ENCODE measurements at places on chromosomes 7 and 10.
A peak's percentile ranks its signal among the peaks of the same experiment; 100 is the strongest.

DNA sequence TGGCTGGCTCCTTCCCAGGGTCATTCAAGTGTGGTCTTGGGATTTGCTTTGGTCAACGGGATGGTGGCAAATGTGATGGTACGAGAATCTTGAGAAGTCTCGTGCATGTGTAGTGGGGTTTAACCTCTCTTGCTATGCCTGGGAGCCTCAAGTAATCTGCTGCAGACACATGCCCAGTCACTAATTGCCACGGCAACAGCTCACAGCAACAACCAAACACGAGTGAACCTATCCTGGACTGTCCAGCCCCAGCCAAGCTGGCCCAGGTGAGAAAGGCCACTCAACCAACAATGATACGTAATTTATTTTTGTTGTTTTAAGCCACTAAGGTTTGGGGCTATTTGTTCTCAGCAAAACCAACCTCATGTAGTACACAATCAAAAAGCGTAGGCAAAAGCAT, 38.1 kb upstream of the DDC start:
- DNase-seq = no peak

- no peak for DNase-seq
Measured at GRCh38 chr10:126135177-126135576, 238.8 kb downstream of the FANK1 start.

GRCh38 chr10:36476399-36476798, 649.0 kb upstream of the ANKRD30A start:
- DNase-seq = no peak

DNA sequence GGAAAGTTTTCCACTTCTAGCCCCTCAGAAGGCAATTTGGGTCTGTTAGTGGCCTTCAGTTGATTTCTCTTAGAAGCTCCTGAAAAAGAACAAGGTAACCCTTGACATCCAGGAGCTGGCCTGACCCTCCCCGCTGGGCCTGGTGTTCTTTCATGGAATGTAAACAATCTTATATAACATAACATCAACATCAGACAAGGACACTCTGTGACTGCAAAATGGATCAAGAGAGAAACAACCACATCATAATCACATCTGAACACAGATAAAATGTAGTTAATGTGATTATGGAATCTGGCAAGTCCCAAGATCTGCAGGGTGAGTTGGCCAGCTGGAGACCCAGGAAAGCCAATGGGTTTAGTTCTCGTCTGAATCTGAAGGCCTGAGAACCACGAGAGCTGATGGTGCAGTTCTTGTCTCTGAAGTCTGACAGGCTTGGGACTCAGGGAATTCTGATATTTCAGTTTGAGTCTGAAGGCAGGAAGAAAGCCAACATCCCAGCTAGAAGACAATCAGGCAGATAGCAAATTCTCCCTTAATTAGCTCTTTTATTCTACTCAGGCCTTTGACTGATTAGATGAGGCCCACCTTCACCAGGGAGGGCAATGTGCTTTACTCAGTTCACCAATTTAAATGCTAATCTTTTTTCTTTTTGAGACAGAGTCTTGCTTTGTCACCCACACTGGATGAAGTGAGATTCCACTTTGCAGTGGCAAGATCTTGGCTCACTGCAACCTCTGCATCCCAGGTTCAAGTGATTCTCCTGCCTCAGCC, 91.4 kb upstream of the NAMPT start:
- DNase-seq = no peak

DNA sequence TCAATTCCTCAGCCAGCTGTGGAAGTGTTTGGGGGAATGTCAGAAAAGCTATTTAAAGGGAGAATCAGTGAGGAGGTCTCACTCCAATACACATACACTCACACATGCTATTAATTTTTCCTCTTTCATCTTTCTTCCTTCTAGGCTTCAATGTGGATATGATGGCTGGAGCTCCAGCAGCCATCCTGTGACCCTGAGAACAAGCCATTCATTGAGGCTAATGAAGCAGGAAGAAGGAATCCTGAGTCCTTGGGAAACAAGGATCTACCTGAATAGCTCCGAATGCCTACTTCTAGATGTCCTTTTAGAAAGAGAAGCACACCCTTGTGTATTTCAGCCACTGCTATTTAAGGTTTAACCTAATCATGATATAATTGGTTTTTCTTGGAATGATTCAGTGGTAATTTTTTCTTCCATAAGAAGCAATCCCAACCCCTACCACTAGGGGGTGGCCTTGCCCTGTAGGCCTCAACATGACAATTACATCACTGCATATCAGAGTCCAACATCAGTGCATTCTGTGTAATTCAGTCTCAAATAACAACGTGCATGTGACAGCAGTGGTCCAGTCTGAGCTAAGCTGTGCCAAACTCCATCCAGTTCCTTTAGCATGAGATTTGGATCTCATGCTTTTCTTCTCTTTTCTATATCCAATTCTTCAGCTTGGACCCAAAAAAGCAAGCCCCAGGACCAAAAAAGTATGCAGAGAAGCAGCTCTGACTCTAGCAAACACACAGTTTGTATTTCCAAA, 85.3 kb upstream of the ANKRD1 start:
- DNase-seq = peak; percentile 41

- no peak for DNase-seq
Measured at GRCh38 chr10:132445516-132446194, 48.7 kb downstream of the PWWP2B start.

- no peak for DNase-seq
Measured at GRCh38 chr10:81724431-81724830, 150.6 kb upstream of the NRG3 start.

DNA sequence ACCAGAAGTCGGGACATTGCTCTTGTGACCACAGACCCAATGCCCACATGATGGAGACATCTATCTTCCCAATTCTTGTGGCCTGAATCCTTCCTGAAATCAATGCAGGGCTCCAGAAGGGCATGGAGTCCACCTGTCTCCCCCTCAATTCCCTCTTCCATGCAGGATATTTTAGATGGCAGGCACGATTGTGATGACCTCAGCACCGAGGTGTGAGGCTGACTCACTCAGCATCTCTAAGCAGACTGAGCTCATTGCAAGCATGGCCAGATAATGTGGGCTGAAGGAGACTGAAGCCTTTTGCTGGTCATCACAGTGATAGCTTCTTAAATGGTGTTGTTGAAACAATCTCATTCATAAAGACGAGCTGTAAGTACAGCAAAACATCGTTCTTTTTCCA, 374.9 kb upstream of the PODXL start:
- no peak for DNase-seq

GRCh38 chr7:48350515-48350914, 179.3 kb downstream of the ABCA13 start:
- DNase-seq = no peak

DNA sequence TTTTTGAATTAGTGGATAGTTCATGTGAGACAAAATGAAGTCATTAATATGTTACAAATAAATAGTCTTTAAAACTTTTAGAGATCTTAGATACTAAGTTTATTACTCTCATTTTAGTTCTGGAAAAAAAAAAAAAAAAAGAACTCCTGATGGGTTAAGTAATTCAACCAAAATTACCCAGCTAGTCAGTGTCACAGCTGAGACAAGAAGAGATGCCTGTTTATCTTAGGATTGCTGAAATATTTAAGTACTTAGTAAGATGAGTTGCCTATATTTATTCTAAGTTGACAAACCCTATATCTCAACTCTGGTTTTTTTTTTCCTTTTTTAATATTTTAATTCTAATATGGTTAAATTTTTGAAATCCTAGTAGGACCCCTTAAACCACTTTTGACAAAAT, 781.0 kb upstream of the LRRN3 start:
- peak; percentile 26 for DNase-seq

DNA sequence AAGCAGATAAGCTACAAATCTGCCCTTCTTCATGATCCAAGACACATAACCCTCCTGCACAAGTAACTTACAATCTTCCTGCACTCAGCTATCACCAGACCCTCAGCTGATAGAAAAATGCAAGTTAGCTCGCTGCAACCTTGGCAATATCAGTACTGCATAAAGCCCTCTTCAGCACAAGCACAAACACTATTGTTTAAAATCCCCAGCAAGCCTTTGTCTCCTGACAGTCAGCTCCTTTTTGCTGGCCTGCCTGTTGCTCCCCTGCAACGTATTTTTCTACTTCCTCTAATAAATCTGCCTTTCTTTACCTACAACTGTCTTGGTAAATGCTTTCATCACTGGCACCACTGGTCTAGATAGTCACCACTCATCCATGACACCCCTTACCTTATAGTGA, 59.8 kb downstream of the BAMBI start:
- no peak for DNase-seq

DNA sequence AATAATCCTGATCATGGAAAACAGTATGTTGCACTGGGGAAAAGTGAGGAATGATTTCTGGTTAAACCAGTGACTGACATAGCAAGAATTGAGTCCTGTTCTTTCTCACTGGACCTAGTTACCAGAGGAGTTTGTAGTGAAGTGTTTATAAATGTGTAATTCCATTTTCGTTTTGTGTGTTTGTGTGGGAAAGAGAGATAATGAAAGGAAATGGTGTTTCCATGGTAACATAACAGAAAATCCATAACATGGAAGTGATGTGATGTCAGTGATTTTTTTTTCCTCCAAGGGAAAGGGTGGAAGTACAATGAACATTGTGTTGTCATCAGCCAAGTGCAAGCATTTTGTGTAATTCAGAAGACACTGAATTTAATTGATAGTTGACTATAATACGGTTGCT, 283.9 kb downstream of the PLXDC2 start:
- no peak for DNase-seq

GRCh38 chr7:134574322-134574721, 25.4 kb downstream of the AKR1B15 start:
- no peak for DNase-seq

DNA sequence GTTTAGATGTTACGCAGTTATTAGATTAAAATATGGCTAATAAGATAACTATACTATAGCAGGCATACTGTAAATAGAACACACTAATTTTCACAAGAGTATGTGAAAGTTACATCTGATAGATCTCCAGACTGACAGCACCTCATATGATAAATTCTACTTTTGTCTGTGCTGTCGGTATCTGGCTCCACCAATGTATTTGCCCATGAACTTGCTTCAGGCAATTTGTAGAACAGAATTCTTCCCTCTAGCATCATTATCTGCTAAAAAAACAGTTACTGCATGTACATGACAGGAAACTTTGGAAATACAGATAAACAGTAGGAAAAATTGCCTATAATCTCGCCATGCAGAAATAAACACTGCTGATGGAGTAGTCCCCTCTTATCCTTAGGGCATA, 137.7 kb downstream of the WNT2 start:
- no peak for DNase-seq

DNA sequence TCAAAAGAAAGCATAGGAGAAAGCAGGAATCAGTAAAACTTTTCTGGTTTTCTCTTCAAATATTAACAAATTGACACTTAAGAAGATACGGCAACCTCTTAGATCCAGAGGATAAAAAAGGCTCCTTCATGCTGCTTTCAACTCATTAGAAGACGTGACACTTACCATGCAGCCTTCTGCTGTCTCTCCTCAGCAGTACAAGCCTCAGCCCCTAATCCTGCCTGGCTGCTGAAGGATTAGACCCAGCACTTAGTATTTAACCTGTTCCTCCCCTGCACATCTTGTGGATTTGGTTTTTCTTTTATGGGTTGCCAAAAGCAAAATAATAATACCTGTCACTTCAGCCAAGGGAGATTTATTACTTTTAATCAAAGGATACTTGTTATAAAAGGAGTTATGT, 108.4 kb downstream of the LYZL1 start:
- DNase-seq = no peak

GRCh38 chr10:100713049-100713858, 32.1 kb upstream of the PAX2 start:
- DNase-seq = no peak

DNA sequence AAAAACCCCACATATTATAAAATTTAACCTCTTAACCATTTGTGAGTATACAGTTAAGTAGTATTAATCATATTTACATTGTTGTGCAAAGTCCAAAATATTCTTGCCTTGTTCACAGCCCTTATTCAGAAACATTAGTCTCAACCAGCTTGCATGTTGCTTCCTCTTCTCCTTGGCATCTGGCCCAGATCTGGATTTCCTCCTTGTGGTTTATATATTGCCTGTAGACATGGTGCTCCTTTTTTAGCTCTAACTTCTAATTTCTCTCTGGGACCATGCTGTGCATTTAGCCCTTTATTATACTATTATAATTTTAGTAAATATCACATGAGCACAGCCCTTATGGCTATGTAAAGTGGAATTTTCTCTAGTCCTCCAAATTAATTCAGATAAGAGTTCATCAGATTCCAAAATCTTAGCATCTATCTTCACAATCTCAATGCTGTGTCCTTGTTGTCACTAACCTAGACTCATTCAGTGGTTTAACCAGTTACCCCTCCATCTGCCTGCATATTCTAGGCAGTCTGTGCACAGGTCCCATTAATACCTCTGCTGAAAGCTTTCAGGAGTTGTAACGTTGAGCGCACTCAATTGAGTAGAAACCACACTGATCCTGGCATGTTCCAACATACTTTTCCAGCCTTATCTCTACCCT, 7.9 kb downstream of the CPED1 start:
- peak; percentile 72 for DNase-seq

DNA sequence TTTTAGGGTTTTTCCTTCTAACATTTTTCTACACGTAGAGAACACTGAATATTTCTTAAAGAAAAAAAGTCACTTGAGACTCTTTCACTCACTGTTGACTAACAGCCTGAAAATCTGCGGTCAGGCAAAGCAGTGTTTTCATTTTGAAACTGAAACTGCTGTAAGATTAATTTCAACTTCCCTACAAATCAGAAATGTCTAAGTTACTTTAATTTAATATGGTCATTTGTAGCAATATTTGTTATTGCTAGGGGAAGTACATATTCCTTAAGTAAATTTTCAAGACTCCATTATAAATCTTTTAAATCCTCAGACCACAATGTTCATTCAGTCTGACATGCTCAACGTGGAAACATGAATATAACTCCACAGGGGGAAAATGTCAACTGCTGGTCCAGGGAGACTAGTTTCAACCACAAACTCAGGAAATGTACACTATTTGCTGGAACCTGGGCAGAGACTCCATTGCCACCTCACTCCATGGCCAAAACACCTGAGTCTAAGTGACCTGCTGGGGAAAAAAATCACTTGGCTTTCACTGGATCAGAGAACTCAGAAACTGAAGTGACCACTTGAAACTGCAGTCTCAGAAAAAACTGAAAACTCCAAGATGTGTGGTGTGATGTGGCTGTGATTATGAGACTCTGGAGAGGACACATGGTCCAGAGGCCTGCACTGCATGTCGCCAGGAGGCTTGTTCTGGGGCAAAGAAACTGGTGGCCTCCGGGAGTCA, 161.2 kb downstream of the TAX1BP1 start:
- DNase-seq = no peak

DNA sequence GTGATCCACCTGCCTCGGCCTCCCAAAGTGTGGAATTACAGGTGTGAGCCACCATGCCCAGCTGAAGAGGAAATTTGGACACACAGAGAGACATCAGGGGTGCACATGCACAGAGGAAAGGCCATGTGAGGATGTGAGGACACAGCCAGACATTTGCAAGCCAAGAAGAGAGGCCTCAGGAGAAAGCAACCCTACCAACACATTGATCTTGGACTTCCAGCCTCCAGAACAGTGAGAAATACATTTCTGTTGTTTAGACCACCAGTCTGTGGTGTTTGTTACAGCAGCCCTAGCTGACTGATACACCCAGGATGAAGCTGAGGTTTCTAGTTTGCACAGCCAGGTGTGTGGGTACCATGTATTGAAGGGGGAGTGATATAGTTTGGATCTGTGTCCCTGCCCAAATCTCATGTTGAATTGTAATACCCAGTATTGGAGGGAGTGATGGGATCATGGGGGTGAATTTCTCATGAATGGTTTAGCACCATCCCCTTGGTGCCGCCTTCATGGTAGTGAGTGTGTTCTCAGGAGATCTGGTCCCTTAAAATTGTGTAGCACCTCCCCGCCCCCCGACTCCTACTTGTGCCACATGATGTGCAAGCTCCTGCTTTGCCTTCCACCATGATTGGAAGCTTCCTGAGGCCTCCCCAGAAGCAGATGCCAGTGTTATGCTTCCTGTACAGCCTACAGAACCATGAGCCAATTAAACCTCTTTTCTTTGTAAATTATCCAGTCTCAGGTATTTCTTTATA, 64.7 kb upstream of the DUSP5 start:
- no peak for DNase-seq

All from AG04449 (cell line).